ENCODE measurements at places on chromosomes 5 and 9.
A peak's percentile ranks its signal among the peaks of the same experiment; 100 is the strongest.

- DNase-seq = no peak
Measured at GRCh38 chr5:113017881-113018635, 41.5 kb downstream of the DCP2 start.

DNA sequence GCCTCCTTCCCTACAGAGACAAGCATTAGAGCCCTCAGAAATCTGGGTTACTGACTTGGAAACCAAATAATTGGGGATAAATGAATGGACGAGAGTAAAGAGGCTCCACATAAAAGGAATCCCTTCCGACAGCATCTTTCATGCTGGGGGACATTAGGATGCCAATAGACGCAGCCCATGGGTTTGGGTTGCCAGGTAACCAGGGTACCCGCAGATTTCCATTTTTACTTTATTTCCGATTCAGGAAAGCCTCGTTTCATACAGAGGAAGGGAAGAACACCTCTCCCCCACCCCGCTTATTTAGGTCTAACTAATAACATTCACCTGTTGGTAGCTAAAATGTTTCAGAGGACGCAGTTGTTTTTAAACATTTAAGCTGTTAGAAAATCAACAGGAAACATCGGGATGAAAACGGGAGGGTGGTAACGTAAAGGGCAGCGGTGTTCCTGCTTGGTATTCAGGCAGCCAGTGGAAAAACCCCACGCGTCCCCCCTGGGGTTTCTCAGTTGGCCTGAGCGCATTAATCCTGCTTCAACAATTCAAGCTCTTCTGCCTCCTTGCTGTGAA is 179.5 kb downstream of the YTHDC2 start:
- no peak for DNase-seq

DNA sequence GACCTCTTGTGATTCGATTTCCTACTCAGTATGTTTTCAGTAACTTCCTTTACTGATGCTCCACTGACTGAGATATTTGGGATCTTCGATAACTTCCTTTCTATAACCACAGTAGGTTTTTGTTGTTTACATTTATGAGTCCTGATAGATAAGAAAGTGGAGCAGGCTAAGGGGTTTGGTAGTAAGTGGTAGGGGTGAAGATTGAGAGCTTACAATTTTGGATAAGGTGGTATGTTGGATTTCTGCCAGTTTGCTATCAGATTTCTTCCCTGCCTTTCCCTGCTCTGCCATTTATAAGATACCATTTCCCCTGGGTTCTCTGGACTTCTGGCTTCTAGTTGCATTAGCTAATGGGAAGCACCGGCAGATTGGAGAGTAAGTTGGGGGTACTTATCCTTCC is 7.9 kb upstream of the NDUFS4 start:
- no peak for DNase-seq

DNA sequence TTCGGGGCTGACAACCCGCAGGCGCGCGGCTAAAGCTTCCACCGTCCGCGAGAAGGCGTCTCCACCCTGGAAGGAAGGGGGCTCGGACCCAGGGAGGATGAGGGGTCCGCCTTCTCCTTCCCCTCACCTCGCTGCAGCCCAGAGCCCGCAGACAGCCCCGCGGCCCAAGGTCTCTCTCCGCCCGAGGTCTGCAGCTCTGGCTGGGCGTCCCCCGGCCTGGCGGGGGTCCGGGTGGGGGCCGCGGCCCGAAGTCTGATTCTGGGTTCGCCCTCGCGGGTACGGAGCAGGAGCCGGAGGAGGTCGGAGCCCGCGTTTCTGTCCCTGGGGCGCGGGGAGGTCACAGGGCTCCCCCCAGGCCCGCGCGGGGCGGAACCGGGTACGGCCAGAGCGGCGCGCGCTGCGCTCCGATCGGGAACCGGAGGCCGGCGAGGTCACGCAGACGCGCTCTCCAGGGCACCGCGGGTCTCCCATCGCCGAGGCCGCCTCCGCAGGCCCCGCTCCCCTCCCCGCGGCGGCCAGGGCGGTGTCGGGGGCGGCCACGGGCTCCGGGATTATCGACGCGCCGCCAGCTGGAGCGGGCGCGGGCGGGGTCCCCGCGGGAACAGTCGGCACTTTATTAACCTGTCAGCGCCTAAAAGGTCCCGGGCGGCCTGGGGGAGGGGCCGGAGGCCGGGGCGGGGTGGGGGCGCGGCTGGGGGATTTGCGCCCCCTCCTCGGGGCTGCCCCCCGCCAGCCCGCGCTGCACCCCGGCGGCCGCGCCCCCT is 11.6 kb downstream of the LHX3 start:
- no peak for DNase-seq

- no peak for DNase-seq
Measured at GRCh38 chr5:154367101-154367500, 78.7 kb upstream of the SAP30L start.

GRCh38 chr5:103207011-103207410 is 51.6 kb upstream of the MACIR start:
- no peak for DNase-seq

GRCh38 chr5:56251918-56252553 is 18.9 kb upstream of the ANKRD55 start:
- DNase-seq = no peak

GRCh38 chr5:147925020-147925419 is 18.7 kb upstream of the C5orf46 start:
- no peak for DNase-seq

GRCh38 chr5:27769748-27770402 is 731.5 kb upstream of the CDH9 start:
- DNase-seq = no peak

DNA sequence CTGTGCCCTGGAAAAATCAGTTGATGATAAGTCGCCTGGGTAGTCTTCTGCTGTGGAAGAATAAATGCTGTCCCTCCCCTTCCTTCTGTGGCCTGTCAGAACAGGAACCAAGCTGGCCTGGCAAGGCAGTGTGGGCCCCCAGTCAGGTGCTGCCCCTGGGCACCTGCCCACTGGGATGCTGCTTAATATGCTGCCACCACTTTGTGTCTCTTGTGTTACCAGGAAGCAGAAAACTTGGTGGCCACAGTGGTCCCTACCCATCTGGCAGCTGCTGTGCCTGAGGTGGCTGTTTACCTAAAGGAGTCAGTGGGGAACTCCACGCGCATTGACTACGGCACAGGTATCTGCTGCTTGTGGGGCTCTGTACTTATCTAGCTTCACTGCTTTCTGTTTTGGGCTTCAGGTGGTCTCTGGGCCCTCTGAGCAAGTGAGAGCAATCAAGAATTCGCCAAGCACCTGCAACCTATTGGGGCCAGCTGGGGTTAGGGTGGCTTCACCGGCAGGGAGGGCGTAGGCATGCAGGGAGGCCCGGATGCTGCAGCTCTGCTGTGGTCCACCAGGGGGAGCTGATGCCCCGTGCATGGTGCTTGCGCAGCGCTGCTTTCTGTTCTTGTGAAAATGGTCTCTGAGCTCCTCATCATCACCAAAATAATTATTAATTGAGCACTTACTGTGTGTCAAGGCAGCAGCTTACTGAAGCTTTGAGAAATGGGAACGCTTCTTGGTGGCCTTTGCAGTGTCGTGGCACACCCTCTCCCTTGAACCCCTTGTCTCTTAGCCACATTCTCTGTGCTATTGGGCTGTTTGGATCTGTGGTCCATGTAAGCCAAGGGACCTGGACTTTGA is 20.3 kb downstream of the PTPA start:
- peak; percentile 90 for DNase-seq

GRCh38 chr5:139955053-139955605 is 88.0 kb downstream of the NRG2 start:
- no peak for DNase-seq

GRCh38 chr5:109852371-109853155 is 162.8 kb downstream of the MAN2A1 start:
- no peak for DNase-seq

DNA sequence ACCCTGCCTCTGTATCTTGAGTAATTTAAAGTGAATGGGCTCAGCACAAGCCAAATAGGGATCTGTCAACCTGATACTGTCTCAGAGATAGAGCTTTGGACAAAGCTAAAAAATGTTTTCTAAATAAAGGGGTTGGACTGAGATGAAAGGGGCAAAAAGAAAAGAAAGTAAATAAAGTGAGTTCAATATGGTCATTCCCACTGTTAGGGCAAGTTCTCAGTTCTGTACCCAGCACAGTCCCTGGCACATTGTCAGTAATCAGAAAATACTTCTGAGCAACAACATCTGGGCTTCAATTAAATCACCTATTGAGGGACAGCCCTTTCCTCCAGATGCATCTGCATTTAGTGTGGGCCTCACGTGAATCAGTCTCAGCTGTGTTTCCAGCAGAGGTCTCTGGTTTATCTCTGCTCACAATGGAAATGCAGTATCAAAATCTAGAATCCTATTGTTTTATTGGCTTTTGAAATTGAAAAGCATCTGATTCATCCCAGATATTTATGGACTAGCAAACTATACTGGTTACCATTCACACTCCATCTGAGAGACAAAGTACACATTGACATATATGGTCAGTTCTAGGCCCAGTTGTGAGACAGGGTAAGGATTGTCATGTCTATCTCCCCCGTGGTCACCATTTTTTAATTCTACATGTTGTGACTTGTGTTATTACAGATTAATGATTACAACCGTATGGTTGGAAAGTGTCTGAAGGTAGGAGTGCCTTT is 35.6 kb downstream of the ZNF474 start:
- DNase-seq = no peak

GRCh38 chr5:59360130-59360555 is 533.4 kb downstream of the PDE4D start:
- DNase-seq = no peak

- no peak for DNase-seq
Measured at GRCh38 chr9:38017149-38017884, 51.7 kb downstream of the SHB start.

- no peak for DNase-seq
Measured at GRCh38 chr9:110782701-110783100, 114.1 kb downstream of the MUSK start.

- no peak for DNase-seq
Measured at GRCh38 chr5:37685816-37686215, 154.0 kb downstream of the GDNF start.

DNA sequence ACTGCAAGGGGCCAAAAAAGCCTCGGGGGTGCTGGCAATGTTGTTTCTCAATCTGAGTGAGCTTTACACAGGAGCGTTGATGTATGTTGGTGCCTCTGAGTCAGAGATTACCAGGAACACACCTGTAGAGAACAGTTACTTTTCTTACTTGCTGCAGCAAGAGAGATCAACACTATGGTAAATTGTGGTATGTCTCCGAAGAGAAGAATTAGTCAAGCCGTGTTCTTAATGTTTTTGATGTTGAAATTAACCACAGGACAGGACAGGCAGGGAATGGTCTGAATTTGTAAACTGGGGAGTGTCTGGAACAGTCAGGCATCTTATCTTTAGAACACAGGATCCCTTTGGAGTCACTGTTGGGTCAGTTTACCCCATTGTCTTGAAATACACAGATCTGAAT is 285.7 kb downstream of the DNAH5 start:
- DNase-seq = no peak

DNA sequence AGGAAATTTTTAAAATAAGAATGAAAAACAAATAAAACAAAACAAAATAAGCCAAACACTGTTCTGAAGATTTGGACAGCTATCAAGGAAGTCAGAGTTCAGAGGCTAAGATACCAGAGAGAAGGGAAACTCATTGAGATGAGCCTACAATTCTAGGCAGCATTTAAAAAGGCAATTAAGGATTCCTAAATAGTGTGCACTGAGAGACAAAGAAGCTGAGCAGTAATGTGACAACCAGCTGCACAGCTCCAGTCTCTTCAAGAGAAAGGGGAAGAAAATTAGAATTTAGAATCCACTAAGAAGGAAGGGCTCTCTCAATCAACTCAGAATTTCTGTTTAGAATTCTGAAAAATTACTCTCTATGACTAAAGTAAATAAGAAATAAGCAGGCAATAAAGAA is 246.7 kb upstream of the COX7C start:
- no peak for DNase-seq

GRCh38 chr9:1879501-1879900 is 135.6 kb upstream of the SMARCA2 start:
- DNase-seq = no peak

DNA sequence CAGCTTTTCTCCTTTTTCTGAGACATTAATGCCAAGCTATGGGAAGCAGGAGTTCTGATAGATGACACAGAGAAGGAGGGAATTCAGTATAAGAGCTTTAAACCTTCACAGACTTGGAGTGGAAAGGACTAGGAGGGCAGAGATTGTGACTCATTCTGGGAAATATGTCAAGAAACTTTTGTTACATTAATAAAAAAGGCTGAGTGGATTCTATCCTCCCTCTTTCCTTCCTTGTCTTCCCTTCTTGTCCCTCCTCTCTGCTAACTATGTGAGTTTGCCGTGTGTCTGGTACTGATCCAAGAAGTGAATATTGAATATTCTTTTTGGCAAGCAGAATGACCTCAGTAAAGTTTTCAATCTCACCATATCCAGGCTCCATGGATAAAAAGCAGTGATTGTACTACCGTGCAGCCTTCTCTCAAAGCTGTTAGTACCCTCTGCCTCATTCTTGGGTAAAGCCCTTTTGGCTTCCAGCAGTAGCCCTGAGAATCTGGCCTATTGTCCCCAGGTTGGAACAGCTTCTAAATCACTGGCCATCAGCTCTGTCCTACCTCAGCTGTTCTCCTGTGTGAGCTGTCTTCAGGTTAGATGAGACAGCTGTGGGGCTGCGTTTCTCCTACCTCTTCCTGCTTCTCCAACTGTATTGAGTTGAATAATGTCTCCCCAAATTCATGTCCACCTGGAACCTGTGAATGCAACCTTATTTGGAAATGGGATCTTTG is 73.9 kb downstream of the ATG10 start:
- DNase-seq = no peak

DNA sequence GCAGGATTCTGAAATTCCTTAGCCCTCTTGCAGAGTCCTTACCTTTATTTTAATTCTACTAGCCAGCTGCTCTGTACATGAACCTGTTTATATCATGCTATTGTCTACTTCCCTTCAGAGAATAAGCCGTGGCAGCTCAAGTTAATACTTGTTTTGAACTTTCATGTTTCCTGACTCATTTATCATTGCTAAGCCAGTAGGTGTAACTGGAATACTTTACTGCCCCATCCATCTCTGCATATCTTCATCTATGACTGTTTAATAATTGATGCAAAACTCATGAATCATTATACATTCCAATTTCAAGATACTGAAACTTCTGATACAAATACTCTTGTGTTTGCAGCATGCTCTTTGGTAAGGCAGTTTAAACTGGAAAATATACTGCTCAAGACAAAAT is 174.7 kb downstream of the PPP2R2B start:
- no peak for DNase-seq

- no peak for DNase-seq
Measured at GRCh38 chr5:103166706-103167105, 46.6 kb downstream of the PPIP5K2 start.

GRCh38 chr9:137879052-137879451 is 1.5 kb downstream of the CACNA1B start:
- DNase-seq = no peak

- no peak for DNase-seq
Measured at GRCh38 chr9:90880066-90880465, 78.4 kb downstream of the SYK start.

DNA sequence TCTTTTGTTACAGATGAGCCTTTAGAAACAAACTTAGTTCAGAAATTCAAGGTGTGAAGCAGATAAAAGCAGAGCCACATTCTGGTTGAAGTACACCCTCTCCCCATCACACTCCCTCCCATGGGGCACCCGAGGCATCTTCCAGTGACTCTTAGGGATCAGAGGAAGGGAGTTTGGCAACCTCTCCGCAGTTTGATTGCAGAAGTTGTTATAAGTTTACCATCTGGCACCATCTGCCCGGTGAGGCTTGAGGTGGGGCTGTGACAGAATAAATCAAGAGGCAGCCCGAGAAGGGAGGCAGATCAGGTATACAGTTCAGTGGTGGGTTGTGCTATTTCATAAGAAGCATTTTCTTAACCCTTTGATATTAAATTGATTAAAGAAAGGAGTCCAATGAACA is 458.6 kb upstream of the CLINT1 start:
- DNase-seq = no peak

All from germinal center (tissue), 1 donor.